Heart right ventricle (tissue), 16 donors: ENCODE measurements at places on chromosomes 6 and 20. TPM values are rescaled to one million over a fixed set of nuclear protein-coding genes. Genes with fewer than 3 reads are reported as not detected.

DNA sequence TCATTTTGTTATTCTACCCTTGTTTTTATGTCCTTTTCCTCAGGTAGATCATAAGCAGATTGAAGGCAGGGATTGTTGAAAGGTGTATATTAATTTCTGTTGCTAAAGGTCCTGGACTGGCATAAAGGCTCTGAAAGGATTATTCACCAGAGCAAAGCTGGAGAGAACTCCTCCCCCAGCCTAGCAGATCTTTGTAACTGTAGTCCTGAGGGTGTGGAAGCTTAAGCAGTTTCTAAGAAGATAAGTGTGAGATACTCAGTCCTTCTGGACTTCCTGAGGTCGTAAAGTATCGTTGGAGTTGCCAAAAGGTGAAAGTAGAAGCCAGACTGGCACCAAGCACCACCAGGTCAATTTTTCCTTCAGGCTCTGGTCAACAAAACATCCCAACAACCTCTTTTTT, 24.2 kb downstream of the CGA start:
- no peaks in the 10 kb centered on the region for H3K36me3 ChIP-seq
- no peaks in the 10 kb centered on the region for H3K4me1 ChIP-seq
- H3K27me3 ChIP-seq = peaks cover 18% of the 10 kb centered on the region
- no peak for DNase-seq
- H3K4me3 ChIP-seq = no peak overlapping the region

GRCh38 chr20:11851646-11852045, 66.0 kb upstream of the BTBD3 start:
- H3K4me3 ChIP-seq = no peak overlapping the region
- no peaks in the 10 kb centered on the region for H3K4me1 ChIP-seq
- H3K27ac ChIP-seq = no peak overlapping the region

DNA sequence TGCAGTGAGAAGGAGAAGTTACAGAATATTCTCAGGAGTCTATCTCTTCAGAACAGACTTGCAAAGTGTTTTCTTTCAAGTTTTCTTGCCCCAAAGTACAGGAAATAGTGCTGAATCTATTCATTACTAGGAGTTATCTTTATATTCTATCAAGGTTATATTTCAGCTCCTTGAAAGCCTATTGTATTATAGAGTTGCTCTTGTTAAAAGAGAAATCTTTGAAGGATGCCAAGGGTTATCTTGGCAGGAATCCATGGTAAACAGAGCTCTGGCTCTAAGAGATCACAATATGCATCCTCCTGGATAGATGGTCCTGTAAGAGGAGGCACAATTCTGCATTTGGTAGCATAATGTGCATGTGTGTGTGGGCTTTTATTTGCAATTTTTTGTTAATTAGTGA, 21.2 kb upstream of the SNRPB2 start:
- no peaks in the 10 kb centered on the region for H3K36me3 ChIP-seq
- no peaks in the 10 kb centered on the region for H3K4me1 ChIP-seq
- no peaks in the 10 kb centered on the region for H3K27me3 ChIP-seq
- H3K27ac ChIP-seq = no peak overlapping the region

DNA sequence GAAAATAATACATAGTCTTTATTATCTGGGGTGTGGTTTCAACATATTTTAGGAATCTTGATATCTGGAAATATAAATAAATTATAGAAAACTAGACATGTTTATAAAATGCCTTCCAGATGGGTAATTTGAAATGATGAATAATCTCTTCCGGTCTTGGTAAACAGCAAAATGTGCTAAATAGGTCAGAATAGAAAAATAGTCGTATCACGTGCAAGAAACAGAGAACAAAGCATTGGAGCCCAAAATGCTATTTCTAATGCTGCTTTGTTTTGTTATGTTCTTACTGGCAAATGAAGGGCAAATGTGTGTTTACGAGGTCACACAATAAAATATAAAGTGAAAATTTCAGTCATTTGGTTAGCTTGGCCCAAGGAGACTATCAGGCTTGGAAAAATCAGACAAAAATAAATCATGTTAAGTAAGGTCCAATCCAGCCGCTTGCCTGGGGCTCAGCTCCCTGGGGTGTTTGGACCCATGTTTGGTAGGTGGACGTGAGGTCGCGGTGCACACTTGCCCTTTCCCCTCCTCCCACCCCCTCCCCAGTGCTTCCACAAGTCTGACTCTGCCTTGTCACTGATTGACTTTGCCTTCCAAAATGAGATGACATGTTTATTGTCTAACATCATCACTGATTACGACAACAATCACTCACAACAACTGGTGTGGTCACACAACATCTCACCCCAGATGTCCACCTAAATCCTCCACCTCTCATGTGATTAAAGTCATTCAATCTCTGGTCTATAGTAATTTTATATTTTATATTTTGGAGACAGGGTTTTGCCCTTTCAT, 56.0 kb downstream of the RIN2 start:
- no peaks in the 10 kb centered on the region for H3K36me3 ChIP-seq
- no peak for DNase-seq
- H3K27me3 ChIP-seq = no peaks in the 10 kb centered on the region
- H3K27ac ChIP-seq = no peak overlapping the region

DNA sequence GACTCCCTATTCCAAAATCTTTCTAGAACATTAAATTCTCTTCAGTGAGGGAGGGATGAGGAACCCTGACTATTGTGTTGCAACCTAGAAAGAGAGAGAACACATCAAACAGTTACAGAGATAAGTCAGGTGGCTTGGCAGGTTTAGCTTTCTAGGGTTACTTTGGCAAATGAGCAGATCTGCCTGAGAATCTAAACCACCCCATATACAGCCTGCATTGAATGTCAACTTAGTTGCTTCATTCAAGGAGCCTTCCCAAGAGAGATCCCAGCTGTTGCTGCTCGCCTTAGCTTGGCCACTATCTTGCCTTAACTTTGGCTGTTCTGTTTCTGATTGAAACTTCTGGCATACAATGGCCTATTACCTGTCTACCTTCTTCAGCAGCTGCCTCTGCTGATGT, 74.7 kb upstream of the TCF21 start:
- no peak for DNase-seq
- no peak overlapping the region for H3K27ac ChIP-seq
- H3K36me3 ChIP-seq = no peaks in the 10 kb centered on the region
- no peaks in the 10 kb centered on the region for H3K4me1 ChIP-seq

- H3K27ac ChIP-seq = no peak overlapping the region
- peaks cover 7% of the 10 kb centered on the region for H3K36me3 ChIP-seq
- no peak for DNase-seq
- H3K4me1 ChIP-seq = no peaks in the 10 kb centered on the region
- H3K27me3 ChIP-seq = no peaks in the 10 kb centered on the region
Measured at GRCh38 chr20:32163951-32164350, 43.6 kb downstream of the PLAGL2 start.

DNA sequence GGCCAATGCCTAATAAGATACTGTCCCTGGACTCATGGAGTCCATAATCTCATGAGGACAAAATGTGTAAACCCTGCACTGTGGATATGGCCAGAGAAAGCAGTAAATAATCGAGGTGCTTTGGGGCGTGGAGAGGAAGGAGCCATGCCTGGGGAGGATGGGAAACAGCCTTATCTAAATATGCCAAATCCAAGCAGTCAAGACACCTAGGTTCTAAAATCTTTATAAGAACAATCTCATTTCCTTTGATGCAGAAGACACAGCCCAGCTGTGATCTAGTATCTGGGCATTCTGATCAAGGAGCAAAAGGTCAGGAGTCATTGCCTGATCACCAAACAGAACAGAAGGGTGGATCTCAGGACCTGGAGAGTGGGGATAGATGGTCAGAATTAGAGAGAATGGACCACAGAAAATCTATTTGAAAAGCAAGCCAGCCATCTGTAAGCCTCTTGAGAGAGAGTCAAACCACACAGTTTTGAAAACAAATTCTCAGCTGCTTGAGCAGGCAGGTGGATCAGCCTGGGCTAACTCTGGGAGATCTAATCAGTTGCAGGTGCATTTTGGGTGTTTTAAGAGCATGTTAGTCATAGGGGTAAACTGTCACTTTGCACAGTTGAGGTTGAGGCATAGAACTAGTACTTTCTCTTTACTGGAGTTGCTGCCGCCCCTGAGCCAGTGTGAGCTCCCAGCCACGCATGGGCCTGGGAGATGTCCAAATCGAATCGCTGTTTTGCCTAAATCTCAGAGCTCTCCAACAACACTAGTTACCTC, 130.8 kb upstream of the TNFAIP3 start:
- no peaks in the 10 kb centered on the region for H3K27me3 ChIP-seq
- H3K36me3 ChIP-seq = no peaks in the 10 kb centered on the region
- no peak for DNase-seq
- H3K4me3 ChIP-seq = no peak overlapping the region
- no peaks in the 10 kb centered on the region for H3K4me1 ChIP-seq

DNA sequence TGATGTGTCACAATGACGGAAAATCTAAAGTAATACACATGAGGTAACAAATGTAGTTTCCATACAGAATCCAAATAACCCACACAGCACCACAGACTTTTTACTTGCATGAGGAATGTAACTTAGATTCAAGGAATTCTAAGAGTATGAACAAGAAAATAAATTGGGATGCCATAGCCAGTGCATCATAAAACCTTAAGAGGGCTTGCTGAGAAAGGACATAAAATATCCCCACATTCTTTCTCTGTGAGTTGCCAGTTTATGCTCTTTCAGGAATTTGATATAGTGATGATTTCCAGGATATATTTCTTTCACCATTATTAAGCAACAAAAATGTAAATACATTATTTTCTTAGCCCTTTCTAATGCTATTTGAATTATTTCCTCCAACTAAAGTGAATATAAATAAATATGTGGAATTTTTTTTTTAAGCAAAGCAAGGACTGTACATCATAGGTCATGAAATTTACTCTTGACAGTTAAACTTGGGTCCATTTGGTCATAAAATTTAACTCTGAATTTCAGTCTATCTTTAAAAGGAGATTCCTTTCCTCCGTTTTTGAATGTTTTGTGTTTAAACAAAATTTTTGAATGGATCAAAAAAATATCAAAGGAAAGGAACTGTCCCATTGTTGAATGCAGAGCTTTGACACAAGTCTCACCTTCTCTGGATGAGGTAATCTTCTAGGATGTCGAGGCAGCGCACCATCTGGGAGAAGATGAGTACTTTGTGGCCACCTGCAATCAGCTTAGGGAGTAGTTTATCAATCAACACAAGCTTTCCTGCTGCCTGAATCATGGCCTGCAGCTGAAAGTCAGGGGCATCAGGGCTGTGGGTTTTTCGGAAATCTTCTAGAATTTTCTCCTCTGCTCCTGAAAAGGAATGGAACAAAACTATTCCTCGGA, 116.3 kb upstream of the EMILIN3 start:
- H3K27me3 ChIP-seq = no peaks in the 10 kb centered on the region
- no peak overlapping the region for H3K4me3 ChIP-seq
- H3K27ac ChIP-seq = no peak overlapping the region
- no peaks in the 10 kb centered on the region for H3K4me1 ChIP-seq
- no peak for DNase-seq

GRCh38 chr6:37685261-37685660, 12.4 kb downstream of the MDGA1 start:
- no peaks in the 10 kb centered on the region for H3K36me3 ChIP-seq
- H3K27me3 ChIP-seq = no peaks in the 10 kb centered on the region
- H3K4me1 ChIP-seq = no peaks in the 10 kb centered on the region
- H3K27ac ChIP-seq = no peak overlapping the region
- DNase-seq = no peak
- H3K4me3 ChIP-seq = no peak overlapping the region

DNA sequence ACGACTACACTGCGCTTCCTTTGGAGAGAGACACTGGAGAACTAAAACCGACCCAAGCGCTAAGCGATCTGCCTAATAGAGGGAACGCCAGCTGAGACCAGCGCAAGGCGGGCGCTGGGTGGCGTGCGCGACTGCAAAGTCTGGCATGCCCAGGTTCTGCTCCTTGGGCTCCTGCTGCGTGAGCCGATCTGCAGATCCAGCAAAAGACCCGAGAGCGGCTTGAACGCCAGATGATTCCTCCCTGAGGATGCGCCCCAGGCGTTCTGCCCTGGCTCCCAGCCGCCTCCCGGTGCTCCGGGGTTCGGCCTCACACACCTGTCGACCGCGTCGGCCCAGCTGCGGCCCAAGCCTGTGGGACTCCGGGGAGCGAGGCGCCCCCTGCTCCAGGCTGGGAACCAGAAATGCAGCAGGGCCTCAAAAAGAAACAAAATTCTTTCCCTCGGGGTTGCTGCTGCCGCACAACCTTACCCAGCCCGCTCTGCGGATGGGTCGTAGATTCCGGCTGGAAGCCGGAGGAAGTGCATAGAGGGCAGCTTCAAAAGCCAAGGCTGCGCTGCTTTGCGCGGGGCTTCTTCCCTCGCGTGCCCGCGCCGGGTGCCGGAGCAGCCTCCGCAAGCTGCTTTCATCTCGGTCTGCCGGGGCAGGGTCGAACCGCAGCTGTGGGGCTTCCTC, 17.9 kb upstream of the PRDM13 start:
- H3K27ac ChIP-seq = no peak overlapping the region
- H3K27me3 ChIP-seq = peaks cover 70% of the 10 kb centered on the region
- H3K36me3 ChIP-seq = no peaks in the 10 kb centered on the region
- peaks cover 20% of the 10 kb centered on the region for H3K4me1 ChIP-seq
- H3K4me3 ChIP-seq = peak overlapping the region; percentile 56

GRCh38 chr20:37233548-37234253, 27.9 kb downstream of the GHRH start:
- no peak for DNase-seq
- no peaks in the 10 kb centered on the region for H3K27me3 ChIP-seq
- no peak overlapping the region for H3K27ac ChIP-seq

TNFRSF21 gene
- total RNA-seq = 7.6 TPM

CD24 gene
- 0.64 TPM for total RNA-seq

BPI gene
- total RNA-seq = not detected

DLGAP4 gene
- total RNA-seq = 54.7 TPM

STK4 gene
- total RNA-seq = 9.7 TPM

RSPH9 gene
- total RNA-seq = not detected
